ENCODE measurements at places on chromosomes 7 and 10. TPM values are rescaled to one million over a fixed set of nuclear protein-coding genes. Genes with fewer than 3 reads are reported as not detected.

The SLC26A3 gene
- 0.13 TPM for polyA plus RNA-seq

The ST8SIA6 gene
- 1.2 TPM for polyA plus RNA-seq

The COL17A1 gene
- 0.40 TPM for polyA plus RNA-seq

The SNX10 gene
- 14.5 TPM for polyA plus RNA-seq

The KLF14 gene
- polyA plus RNA-seq, result 0.47 TPM

The LIPF gene
- polyA plus RNA-seq, result not detected

The DNAH11 gene
- 1.9 TPM for polyA plus RNA-seq

The FAM131B gene
- polyA plus RNA-seq, result 2.3 TPM

The CHAT gene
- 0.06 TPM for polyA plus RNA-seq

DNA sequence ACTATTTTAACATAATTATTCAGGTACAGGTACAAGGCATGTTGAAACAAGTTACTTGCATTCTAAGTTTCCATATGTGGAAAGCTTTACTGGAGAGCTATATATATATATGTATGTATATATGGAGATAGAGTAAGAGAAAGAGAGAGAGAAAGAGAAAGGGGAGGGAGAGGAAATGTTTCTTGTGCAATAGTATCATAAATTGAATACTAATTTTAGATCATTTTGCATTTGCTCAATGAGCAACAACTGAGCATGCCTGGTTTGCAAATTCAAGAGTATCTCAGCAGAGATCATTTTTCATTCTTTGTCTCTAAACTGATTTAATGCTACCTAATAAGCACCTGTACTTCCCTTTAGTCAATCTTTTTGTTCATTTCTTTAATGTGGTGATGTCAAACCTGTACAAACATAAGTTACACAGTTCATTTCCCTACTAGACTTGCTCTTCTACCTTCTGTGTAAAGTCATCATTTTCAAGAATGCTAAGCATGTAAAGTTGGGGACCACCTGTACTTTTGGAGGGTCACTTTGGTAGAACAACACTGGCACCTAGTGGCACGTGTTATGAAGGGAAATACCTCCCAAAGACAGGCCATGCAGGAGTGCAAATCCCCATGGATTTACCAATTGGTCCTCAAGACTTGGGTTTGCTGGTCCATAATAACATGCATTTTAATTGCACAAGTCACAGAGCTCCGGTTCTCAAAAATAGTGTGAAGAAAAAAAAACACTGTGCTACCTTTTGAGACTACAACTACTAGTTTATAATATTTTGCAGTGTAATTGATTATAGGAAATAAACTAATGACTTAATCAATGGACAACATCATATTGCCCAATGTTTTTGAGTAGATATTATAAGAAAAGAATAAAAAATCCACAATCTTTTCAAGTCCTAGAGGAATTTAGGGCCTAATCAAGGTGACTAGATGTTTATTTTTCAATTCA lies 431.2 kb upstream of the IGFBP3 start:
- peak; percentile 77 for DNase-seq

GRCh38 chr7:3153118-3153517 lies 109.5 kb upstream of the CARD11 start:
- no peak for DNase-seq

GRCh38 chr7:56256108-56256507 lies 139.9 kb upstream of the NUPR2 start:
- no peak for DNase-seq

GRCh38 chr10:42767906-42768305 lies 14.7 kb upstream of the BMS1 start:
- no peak for DNase-seq

- peak; percentile 38 for DNase-seq
Observed at GRCh38 chr10:51911723-51912122, 212.3 kb upstream of the CSTF2T start.

- no peak for DNase-seq
Observed at GRCh38 chr7:139767561-139767982, 10.2 kb downstream of the HIPK2 start.

- DNase-seq, result peak; percentile 40
Observed at GRCh38 chr7:77415823-77416620, at the start of gene GSAP. Gene GSAP, minus strand, starts transcription at chr7:77416349. Its CDS starts 28 bp downstream, at chr7:77416321.

DNA sequence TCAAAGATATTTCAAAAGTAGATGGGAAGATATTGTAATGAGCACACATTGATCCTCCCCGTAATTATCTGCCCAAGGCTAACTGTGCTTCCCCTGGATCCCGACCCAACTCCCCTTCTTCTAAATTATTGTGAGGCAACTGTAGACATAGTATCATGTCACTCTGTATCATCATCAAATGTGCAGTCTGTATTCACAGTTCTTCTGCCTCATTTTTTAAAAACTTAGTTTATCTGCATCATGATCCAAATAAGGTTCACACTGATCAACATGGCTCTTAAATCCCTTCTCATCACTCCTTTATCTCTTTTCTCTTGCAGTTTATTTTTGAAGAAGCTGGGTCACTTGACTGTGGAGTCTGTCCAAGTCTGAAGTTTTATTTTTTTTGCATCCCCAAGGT lies 27.5 kb downstream of the CDCA7L start:
- no peak for DNase-seq

DNA sequence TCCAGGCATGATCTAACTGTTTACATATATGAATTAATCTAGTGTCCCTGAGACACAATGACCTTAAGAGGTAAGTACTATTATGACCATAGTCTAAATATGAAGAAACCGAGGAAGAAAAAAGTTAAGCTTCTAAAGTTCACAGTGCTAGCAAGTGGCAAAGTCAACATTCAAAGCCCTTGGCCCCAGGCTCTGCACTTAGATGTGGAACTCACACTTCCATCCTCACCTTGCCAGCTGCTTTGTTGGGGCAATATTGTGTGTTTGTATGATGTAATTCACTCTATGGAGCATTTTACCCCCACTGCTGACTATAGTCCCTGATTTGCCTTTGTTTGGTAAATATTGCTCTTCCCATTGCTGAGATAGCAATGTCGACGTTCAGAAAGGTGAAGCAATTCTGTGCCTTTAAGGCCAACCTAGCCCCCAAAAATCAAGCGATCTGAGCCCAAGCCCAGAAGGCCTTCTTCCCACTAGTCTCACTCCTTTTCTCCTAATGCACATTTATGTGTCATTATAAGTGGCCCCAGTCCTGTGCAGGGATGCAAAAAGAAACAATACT lies 487.6 kb upstream of the ZMIZ1 start:
- DNase-seq, result no peak

DNA sequence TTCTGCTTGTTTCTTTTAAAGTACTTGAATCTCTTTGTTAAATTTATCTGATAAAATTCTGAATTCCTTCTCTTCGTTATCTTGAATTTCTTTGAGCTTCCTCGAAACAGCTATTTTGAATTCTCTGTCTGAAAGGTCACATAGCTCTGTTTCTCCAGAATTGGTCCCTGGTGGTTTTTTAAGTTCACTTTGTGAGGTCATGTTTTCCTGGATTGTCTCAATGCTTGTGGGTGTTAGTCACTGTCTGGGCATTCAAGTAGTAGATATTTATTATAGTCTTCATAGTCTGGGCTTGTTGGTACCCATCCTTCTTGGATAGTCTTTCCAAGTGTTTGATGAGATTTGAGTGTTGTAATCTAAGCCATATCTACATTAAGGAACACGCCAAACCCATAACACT lies 1060.6 kb downstream of the LRMDA start:
- no peak for DNase-seq

- DNase-seq, result peak; percentile 89
Observed at GRCh38 chr10:60943316-60944057, 498 bp downstream of the RHOBTB1 start.

DNA sequence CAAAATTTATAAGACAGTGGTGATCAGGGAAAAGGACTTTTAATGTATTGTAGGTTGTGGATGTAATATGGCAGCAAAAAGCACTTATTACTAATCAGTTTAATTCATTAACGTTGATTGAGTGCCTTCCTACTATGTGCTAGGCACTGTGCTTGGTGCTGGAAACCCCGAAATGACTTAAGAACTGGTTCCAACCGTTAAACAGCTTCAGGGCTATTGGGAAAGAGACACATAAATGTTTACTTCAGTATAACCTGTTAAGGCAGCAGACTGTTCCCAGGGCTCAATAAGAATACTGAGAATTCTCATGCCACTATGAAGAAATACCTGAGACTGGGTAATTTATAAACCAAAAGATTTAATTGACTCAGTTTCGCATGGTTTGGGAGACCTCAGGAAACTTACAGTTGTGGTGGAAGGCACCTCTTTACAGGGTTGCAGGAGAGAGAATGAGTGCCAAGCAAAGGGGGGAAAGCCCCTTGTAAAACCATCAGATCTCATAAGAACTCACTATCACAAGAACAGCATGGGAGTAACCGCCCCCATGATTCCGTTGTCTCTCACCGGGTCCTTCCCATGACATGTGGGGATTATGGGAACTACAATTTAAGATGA lies 1.1 kb upstream of the SLC25A13 start:
- no peak for DNase-seq

GRCh38 chr7:12092499-12093130 lies 118.5 kb upstream of the TMEM106B start:
- no peak for DNase-seq

DNA sequence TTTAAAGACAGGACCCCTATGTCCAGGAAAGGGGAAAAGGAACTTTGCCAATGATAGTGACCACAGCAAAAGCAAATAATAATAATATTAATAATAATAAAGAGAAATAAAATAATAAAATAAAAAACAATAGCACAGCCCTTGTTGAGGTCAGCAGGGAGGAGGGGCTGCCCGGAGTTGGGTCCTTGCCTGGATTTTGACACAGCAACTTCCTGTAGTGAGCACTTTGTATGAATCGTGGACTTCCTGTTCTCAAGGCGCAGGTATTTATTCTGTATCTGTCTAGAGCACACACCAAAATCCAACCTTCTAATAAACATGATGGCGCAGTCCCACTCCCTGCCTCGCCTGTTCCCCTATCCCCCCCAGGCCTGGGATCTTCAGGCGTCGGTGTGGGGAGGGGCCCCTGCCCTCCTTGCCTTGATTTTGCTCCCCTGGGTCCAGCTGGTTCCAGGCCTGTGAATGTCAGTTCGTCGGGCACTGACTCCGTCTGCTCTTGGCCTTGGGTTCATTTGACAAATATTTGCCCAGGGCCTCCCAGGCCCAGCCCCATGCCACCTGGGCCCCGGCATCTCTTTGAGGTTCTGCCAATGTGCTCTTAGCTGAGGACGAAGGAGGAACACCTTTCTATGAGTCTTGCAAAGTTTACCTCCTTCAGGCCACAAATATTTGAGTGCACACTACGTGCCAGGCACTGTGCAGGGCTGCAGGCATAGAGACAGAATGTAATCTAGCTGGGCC lies 13.9 kb downstream of the TRIM8 start:
- DNase-seq, result no peak

DNA sequence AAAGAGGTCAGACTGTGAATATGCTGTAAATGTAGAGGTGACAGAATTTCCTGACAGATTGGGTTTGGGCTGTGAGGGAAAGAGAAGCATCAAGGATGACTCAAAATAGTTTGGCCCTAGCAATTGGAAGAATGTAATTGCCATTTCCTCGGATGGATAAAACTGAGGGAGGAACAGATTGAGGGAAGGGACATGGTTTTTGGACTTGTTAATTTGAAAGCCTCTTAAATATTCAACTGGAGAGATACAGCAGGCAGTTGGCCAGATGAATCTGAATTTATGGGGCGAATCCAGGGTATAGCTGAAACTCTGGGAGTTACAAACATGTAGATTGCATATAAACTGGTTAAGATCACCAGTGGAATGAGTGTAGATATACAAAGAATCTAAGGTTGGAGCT lies 3.4 kb downstream of the VPS50 start:
- no peak for DNase-seq

GRCh38 chr7:54701982-54702381 lies 57.0 kb downstream of the SEC61G start:
- DNase-seq, result no peak

DNA sequence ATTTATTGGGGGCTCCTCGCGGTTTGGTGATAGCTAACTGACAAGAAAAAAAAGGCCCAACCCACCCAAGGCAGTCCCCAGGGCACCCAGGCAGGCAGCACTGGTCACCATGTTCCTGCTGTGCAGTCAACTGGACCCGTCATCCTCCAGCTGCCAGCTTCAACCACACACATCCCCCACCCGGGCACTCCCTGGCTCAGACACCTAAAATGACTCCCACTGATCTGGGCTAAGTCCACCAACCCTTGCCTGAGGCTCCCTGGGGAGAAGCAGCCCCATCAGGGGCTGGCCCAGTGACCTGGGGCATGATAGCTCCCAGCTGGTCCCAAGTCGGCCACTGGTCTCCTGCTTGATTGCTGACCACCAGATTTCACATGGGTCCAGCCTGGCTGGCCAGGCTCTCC lies 161.8 kb downstream of the NRF1 start:
- no peak for DNase-seq

DNA sequence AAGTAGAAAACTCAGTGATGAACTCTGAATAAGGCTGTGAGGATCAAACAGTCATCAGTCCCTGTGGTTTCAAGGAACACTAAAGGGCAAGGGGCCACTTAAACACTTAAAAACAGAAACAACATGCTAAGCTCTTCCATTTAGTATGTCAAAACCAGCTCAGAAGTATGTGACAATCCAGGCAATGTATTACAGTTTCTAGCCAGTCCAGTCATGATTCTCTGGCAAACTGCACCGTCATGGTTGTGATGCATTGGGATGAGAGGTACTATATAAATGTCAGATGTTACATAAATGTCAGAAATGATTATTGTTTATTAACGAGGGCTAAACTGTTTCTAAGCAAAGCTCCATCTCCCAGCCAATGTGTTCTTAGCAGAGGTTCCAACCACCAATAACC lies 4.7 kb upstream of the CREB5 start:
- DNase-seq, result no peak

- peak; percentile 42 for DNase-seq
Observed at GRCh38 chr7:105691082-105691679, 109.9 kb upstream of the EFCAB10 start.

GRCh38 chr10:23065181-23065948 lies 30.0 kb upstream of the MSRB2 start:
- DNase-seq, result no peak

- DNase-seq, result no peak
Observed at GRCh38 chr7:103795107-103795506, 194.4 kb downstream of the RELN start.

DNA sequence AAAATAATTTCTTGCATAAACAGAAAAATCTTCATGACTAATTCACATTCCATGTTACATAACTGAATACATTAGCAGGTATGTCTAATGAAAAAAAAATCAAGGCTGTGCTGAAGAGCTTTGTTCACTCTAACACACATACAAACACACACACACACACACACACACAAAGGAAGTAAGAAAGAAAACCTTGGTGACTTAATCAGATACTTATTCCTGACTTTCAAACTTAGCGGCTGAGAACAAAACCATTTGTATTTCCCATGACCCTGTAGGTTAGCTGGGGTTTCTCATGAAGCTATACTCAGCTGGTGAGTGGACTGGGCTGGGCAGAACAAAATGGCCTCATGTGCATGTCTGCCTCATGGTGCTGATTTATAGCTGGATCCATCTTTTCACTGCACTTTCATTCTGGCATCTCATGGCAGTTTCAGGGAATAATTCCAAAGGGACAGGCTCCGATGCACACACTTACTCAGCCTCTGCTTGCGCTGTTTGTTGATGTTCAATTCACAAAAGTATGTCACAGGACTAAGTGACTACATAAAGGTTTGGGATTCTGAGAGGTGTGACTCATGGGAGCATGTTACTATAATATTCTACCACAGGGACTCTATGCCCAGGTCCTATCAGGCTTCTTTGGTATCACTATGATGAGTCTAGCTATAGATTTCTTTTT lies 161.2 kb downstream of the PCLO start:
- DNase-seq, result no peak

Data from renal pelvis (tissue), 12 donors.